ENCODE measurements at places on chromosomes 1 and 21.
A peak's percentile ranks its signal among the peaks of the same experiment; 100 is the strongest.

DNA sequence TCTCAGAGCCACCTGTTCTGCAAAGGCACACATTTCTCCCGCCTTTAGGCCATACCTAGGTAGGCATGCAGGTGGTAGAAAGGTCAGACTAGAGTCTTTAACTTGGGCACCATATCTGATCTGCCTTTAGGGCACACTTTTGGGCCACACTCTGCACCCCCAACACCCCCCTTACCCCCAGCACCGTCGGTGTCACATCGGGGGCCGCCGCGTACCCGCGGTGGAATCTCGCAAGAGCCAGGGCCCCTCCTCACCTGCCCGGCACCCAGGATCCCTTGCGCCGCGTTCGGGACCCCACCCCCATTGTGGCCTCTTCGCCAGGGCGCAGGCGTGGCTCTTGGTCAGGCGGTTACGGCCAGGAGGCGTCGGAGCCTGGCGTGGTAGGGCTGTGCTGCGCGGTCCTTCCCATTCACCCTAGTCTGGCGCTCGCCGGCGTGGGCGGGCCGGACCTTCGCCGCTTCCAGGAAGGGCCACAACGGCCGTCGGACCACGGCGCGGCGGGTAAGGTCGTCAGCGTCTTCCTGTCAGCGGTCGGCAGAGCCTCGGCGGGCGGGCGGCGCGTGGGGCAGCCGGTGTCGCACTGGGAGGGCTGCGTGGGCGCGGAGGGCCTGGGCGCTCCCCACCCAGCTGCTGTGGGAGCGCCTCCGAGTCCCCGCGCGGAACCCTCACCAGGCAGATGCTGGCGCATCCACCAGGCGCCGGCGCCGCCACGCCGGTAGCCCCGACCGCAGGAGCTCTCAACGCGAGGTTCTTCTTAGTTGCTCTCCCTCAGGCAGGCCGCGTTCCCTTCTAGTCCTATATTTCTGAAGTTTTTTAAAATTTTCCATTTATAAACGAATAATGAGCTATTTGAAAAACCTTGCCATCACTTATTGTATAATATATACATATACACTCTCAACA, at the start of gene DNAH14:
Gene DNAH14, plus strand, starts transcription at position 341 of the 903 bp plus-strand sequence. CDS start 23,028 bp downstream, outside the sequence.
- peak; percentile 76 for DNase-seq

- DNase-seq, result no peak
These were observed 31.7 kb upstream of the WNT4 start for GRCh38 chr1:22174446-22175220.

- DNase-seq, result no peak
These were observed 148.7 kb downstream of the HHAT start for GRCh38 chr1:210477328-210477924.

DNA sequence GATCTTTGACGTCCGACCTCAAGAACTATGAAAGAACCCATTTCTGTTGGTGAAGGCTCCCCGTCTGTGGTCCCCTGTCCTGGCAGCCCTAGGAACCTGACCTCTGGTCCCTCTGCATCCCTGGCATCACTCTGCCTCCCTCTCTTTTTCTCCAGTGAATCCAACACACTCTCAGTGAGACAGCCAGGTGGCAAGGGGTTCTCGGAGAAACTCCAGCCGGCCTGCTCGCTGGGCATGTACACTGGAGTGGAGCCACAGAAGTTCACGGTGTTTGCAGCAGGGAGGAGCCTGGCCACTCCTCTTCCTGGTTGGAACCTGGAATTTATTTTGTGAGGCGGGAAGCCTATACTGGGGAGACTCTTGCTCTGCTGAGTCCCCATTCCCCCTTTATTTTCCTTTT, 230.2 kb upstream of the AJAP1 start:
- DNase-seq, result no peak

DNA sequence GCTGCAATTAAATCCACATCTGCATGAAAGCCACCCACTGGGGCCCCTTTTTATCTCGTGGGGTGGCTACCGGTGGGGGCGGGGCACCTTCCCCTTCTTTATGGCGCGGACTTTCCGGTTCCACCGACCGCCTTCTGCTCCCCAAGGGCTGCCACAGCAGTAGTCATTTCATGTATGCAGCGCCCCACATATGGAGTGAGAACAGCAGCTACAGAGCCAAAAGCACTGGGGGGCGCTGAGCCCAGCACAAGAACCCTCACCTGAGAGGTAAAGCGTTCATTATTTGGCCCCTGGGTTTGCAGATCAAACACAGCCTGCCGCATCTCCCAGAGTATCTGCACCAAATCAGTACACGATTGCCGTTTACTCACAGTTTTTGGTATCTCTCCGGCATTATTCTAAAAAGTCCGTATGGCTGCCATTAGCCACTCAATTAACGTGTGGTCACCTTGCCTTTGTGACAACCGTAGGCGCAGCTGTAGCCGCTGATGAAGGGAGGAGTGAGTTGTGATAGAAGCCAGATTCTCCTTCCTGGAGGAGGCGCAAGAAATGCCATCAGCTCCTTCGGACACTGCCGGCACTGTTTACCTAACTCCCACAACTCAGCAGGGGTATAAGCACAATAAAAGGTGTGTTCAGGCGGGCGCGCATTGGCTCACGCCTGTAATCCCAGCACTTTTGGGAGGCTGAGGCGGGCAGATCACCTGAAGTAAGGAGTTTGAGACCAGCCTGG, 30.4 kb upstream of the CR2 start:
- DNase-seq, result no peak

- DNase-seq, result no peak
These were observed 5.8 kb upstream of the CD1C start for GRCh38 chr1:158283965-158284364.

DNA sequence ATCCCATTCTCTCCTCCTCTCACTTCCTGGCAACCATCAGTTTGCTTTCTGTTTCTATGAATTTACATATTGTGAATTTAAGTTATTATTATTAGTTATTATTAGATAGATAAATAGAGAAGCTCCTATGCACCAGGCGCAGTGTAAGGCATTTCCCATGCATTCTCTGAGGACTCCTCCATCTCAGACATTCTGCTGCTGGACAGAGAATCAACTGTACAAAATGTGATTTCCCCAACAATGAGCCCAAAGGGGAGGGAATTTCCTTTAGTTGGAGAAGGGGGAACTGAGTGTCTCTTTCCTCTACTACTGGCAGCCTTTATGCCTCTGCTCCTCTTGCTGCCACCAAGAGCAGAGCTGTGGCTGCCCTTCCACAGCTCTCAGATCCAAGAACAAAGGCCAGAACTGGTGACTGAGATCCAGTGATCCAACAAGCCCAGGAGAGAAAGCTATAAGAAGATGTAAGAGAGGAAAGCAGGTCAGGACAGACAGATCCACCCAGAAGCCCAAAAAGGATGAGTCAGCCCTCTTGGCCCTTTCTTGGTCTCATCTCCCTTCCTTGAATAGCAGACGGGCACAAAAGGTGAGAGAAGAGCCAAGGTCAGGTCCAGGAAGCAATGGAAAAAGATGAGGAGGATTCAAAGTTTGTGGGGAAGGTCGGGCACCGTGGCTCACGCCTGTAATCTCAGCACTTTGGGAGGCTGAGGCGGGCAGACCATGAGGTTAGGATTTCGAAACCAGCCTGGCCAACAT, 3.5 kb upstream of the IVL start:
- DNase-seq, result no peak

GRCh38 chr1:61404597-61405376, 320.2 kb downstream of the TM2D1 start:
- peak; percentile 48 for DNase-seq

GRCh38 chr1:149846593-149847466, 52.5 kb upstream of the BOLA1 start:
- no peak for DNase-seq

- DNase-seq, result no peak
These were observed 3.6 kb downstream of the YBEY start for GRCh38 chr21:46289655-46290179.

GRCh38 chr1:76279101-76279748, 204.7 kb downstream of the ST6GALNAC3 start:
- DNase-seq, result peak; percentile 14

GRCh38 chr1:69967245-69967766, 238.1 kb downstream of the LRRC40 start:
- DNase-seq, result no peak

DNA sequence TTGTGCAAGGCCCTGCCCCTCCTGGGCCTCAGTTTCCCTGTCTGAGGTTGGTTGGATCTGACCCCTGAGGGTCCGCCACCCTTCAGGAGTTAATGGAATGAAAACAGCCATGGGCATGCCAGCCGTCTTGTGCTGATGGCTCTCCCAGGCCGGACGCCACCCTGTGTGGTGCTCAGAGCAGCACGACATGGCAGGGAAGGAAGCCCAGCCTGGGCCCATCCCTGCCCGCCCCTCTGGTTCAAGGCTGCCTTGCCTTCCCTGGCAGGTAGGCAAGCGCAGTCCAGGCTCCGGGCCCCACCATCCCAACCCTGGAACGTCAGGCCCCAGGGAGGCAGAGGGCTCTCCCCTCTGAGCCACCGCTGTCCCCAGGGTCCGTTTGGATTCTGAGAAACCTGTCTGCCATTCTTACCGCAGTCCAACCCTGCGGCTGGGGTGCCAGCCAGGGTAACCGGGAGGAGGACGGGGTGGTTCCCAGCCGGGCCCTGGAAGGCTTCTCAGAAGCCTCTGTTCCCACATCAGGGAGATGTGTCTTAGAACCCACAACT, 108.5 kb upstream of the IFFO2 start:
- DNase-seq, result no peak
